Calu3 (cell line): ENCODE measurements at places on chromosomes 16 and 17. TPM values are rescaled to one million over a fixed set of nuclear protein-coding genes. Genes with fewer than 3 reads are reported as not detected.

The DPEP3 gene
- total RNA-seq: not detected in 2 replicates

DNA sequence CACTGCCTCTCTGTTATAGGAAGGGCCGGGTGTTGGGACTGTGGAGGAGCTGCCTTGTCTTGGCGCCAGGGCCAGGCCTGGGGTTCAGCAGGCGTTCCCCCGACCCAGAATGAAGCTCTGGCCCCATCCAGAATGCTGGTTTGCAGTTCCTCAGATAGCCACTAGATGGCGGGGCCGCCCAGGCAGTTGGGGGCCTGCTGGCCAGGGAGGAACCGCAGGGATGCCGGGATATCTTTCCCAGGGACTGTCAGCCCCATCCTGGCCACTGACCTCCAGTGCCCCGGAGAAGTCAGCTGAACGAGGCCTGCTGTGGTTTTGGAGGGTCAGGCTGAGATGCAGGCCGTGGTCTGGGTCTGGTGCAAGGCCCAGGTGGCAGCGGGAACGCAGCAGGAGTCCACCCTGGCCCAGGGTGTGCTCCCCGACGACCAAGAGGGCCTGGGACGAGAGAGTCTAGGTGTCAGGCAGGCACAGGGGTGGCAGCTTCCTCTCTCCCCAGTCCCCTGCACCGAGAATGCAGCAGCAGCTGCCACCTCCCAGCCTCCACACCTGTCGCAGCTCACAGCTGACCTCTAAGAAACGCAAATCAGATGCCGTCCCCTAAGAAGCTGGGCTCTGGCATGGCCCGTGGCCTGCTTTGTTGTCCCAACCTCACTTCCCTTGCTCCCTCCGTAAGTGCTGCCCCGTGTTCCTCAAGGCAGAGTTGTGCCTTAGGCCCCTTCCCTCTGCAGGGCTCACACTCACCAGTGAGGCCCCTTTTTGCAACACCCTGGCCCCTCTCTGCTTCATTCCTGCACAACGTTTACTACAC lies 51.2 kb downstream of the RMI2 start:
- peaks cover 4% of the 10 kb centered on the region for H3K36me3 ChIP-seq

DNA sequence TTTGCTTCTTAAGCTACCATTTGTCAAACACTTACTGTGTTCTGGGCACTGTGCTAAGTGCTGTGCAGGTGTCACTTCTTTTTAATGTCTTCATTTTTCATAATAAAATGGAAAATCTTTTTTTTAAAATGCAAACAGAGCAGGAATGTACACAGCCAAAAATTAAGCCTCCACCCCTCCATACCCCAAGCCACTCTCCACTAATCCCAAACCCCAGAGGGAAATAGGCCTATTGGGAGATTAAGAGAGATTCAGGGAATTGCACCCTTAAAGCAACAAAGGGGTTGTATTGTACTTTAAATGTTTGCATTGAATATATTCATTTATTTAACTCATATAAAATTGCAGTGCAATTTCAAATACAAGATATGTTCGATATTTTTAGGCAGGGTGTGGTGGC lies 28.6 kb upstream of the GAN start:
- no peak overlapping the region for H3K4me3 ChIP-seq
- no peaks in the 10 kb centered on the region for H3K4me1 ChIP-seq
- no peak for DNase-seq
- H3K36me3 ChIP-seq: no peaks in the 10 kb centered on the region

The PRSS8 gene
- 108 and 138 TPM in 2 replicates for total RNA-seq

The MT1A gene
- total RNA-seq: not detected in 2 replicates

DNA sequence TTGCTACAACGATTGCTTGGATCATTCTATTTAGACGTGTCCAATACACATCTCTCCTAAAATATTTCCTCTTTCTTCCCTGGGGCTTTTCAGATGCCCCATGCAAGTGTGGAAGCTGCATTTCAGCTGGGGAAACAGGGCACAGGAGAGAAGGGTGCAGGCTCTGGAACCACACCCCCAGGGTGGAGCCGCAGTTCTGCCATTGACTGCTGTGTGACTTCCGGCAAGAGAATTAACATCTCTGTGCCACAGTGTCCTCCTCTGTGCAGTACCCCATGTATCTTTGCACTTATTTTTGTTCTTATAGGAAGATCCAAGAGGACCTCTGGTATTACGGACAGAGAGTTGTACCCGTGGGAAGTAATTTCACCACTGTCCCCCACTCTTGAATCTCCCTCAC lies 405.3 kb upstream of the EEF2KMT start:
- no peak for DNase-seq
- H3K36me3 ChIP-seq: no peaks in the 10 kb centered on the region
- H3K4me3 ChIP-seq: no peak overlapping the region
- peaks cover 69% of the 10 kb centered on the region for H3K27me3 ChIP-seq

DNA sequence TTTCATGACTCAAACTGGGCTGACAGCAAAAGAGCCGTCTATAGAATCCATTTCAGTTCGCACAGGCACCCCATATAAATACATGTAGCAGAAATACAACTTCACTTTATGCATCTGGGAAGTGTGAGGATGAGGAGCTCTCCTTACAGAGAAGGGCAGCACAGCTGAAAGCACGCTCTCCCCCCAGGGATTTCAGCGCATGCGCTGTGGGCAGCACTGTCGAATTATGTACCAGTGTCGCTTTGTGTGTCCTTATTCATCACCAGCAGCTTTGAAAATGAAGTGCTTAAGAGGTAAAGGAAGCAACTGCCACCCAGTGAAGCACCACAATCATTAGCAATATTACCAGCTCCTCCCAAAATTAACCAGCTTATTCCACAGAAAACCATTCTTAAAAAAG lies 39.9 kb downstream of the CEP95 start:
- DNase-seq: no peak
- no peak overlapping the region for H3K4me3 ChIP-seq
- H3K36me3 ChIP-seq: peaks cover 17% of the 10 kb centered on the region
- H3K27me3 ChIP-seq: no peaks in the 10 kb centered on the region
- no peaks in the 10 kb centered on the region for H3K4me1 ChIP-seq

DNA sequence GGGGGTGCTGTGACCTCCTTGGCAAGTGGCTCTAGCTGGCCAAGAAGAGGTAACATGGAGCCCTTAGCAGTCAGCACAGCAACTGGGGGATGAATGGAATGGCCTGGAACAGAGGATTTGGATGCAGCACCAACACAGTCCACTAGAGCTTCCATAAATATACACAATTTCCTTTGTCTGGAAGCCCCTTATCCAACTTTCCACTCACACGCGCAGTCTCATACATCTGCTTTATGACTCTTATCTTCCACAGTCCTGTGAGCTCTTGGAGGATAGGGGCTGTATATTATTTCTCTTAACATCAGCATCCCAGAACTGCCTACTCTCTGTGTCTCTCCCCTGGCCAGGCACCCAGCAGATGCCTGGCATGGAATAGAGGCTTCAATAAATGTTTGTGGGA lies 235.6 kb upstream of the MAF start:
- no peaks in the 10 kb centered on the region for H3K36me3 ChIP-seq
- no peaks in the 10 kb centered on the region for H3K4me1 ChIP-seq
- H3K27ac ChIP-seq: no peak overlapping the region
- no peak for DNase-seq
- H3K4me3 ChIP-seq: no peak overlapping the region
- H3K27me3 ChIP-seq: no peaks in the 10 kb centered on the region

DNA sequence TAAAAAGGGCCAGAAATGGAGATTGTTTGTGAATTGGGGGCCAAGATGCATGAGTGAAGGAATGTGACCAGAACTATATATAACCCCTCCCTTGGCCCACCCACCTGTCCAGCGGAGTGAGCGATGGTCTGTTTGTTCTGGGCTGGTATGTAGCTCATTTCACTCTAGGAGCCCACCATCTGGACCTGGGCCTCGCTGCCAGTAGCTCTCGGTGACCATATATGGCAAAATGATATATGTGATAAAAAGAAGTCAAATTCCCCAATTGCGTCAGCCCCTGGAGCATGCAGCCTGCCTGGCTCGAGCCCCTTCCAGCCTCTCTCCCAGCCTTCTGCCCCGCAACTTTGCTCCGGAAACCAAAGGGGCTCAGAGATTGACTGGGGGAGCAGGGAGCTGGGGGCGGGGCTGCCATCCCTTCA lies 47.3 kb downstream of the CCDC42 start:
- no peaks in the 10 kb centered on the region for H3K36me3 ChIP-seq
- no peak overlapping the region for H3K27ac ChIP-seq
- H3K4me3 ChIP-seq: no peak overlapping the region
- peaks cover 7% of the 10 kb centered on the region for H3K4me1 ChIP-seq
- peaks cover 85% of the 10 kb centered on the region for H3K27me3 ChIP-seq
- no peak for DNase-seq

GRCh38 chr17:20071824-20072691 lies 62.9 kb downstream of the SPECC1 start:
- H3K27ac ChIP-seq: no peak overlapping the region
- no peak overlapping the region for H3K4me3 ChIP-seq
- no peaks in the 10 kb centered on the region for H3K4me1 ChIP-seq
- DNase-seq: no peak
- peaks cover 35% of the 10 kb centered on the region for H3K27me3 ChIP-seq

DNA sequence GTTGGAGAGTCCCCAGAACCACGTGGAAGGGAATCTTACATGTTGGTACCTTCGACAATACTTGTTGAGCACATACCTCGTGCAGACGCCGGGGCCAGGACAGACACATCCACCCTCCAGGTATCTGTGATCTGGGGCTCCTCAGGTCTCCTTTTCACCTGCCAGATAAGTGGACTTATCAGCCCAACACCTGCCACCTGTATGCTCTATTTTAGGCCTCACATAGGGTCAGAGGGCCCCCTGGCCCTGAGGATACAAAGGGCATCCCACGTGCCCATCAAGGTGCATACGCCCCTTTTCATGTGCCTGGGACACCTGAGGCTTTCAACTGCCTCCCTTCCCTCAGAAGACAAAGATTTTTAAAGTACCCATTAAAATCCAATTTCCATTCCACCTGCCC lies 212.7 kb downstream of the MRTFB start:
- peaks cover 8% of the 10 kb centered on the region for H3K4me1 ChIP-seq
- no peak for DNase-seq
- H3K27me3 ChIP-seq: no peaks in the 10 kb centered on the region
- peaks cover 27% of the 10 kb centered on the region for H3K36me3 ChIP-seq
- H3K4me3 ChIP-seq: no peak overlapping the region
- no peak overlapping the region for H3K27ac ChIP-seq

DNA sequence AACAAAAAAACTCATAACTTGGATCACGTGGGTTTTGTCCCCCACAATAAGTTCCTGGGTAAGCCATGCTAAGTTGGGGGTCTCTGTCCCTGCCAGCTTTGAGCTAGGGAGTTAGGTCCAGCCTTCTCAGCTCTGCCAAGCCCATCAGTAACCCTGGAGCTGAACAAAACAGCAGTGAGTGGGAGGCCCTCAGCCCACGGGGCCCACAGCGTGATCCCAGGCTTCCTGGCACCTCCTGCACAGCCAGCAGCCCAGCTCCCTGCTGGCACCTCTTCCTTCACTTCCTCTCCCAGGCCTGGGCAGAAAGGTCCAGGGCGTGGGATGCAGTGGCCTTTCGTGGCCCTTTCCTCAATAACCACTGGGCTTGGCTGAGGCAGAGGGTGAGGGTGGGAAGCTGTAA lies 35.5 kb upstream of the CDC42EP4 start:
- H3K27ac ChIP-seq: no peak overlapping the region
- H3K4me1 ChIP-seq: peaks cover 2% of the 10 kb centered on the region
- H3K27me3 ChIP-seq: no peaks in the 10 kb centered on the region
- H3K36me3 ChIP-seq: peaks cover 1% of the 10 kb centered on the region
- no peak for DNase-seq
- H3K4me3 ChIP-seq: no peak overlapping the region

DNA sequence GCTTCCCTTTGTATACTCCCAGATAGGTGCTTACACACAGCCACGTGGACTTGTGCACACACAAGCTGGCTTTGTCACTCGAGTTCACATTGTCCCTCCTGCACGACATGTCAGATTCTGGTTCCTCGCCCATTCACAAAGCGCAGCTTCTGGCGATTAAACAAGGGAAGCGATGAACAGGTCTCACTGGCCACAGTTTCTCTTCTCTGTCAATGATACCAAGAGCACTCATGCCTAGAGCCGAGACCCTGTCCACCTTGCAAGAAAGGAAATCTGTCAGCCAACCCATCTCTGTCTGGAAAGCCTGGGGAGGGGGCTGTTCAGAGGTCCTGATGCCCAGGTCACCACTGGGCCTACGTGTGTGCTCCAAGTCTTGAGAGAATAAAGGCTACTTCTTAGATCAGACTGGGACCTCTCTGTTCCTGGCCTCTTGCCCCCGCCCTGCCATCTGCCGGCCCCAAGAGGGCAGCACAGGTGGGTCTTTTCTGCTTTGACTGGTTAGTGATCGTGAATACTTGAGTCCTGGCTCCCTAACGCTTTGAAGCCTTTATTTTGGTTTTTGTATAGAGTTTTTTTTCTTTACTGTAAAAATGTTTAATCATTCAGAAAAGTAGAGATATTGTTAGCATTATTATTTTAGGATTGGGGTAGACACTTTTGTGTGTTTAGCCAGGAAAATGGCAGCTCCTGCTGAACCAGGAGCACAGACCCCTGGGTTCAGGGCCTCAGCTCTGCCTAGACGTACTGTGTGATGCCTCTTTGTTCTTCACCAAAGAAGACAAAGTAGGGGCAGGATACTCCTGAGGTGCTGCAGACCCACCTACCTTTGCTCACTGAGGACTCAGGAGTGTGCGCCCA lies 104.7 kb downstream of the MRM1 start:
- H3K36me3 ChIP-seq: no peaks in the 10 kb centered on the region
- no peak overlapping the region for H3K4me3 ChIP-seq
- peaks cover 93% of the 10 kb centered on the region for H3K27me3 ChIP-seq
- no peak overlapping the region for H3K27ac ChIP-seq

The CCL11 gene
- total RNA-seq: not detected in 2 replicates

- H3K4me3 ChIP-seq: no peak overlapping the region
- no peak overlapping the region for H3K27ac ChIP-seq
- H3K36me3 ChIP-seq: peaks cover 4% of the 10 kb centered on the region
- peaks cover 12% of the 10 kb centered on the region for H3K4me1 ChIP-seq
- no peaks in the 10 kb centered on the region for H3K27me3 ChIP-seq
- DNase-seq: no peak
These were observed 39.8 kb downstream of the TBX4 start for GRCh38 chr17:61491981-61492380.

The TBC1D3H gene
- not detected in 2 replicates for total RNA-seq

- no peaks in the 10 kb centered on the region for H3K4me1 ChIP-seq
- DNase-seq: peak; percentile 40
- no peaks in the 10 kb centered on the region for H3K36me3 ChIP-seq
- no peak overlapping the region for H3K4me3 ChIP-seq
These were observed 47.5 kb downstream of the SLC6A2 start for GRCh38 chr16:55703003-55704001.

- H3K36me3 ChIP-seq: no peaks in the 10 kb centered on the region
- peak overlapping the region; percentile 17 for H3K27ac ChIP-seq
- H3K4me3 ChIP-seq: no peak overlapping the region
- H3K27me3 ChIP-seq: no peaks in the 10 kb centered on the region
- H3K4me1 ChIP-seq: peaks cover 10% of the 10 kb centered on the region
These were observed 19.7 kb downstream of the APPBP2 start for GRCh38 chr17:60506312-60506711.
